Left hindlimb (tissue), 1 donor: ENCODE measurements at places on chromosomes 1 and 21.

- DNase-seq = no peak
Measured at GRCh38 chr1:21357161-21357560, 66.9 kb upstream of the ECE1 start.

- DNase-seq = no peak
Measured at GRCh38 chr1:241423541-241424479, 66.8 kb upstream of the RGS7 start.

GRCh38 chr1:207644166-207644851 is 624 bp upstream of the CR1L start:
- no peak for DNase-seq

DNA sequence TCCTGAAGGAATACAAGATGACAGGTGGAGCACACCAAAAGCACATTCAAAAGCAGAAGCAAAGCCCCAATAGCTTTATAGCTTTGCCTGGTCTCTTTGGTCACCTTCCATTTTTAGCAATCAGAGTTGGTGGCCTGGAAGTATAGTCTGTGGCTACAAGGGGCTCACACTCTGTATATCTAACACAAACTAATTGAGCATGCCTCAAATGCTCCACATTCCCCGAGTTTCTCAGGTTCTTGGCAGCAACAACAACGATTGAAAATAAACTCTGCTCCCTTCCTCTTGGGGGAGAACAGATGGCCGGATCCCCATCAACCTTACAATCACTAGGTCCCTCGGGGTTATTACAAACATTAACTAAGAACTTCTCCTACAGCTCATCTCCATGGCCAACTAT is 24.9 kb upstream of the TADA1 start:
- no peak for DNase-seq

DNA sequence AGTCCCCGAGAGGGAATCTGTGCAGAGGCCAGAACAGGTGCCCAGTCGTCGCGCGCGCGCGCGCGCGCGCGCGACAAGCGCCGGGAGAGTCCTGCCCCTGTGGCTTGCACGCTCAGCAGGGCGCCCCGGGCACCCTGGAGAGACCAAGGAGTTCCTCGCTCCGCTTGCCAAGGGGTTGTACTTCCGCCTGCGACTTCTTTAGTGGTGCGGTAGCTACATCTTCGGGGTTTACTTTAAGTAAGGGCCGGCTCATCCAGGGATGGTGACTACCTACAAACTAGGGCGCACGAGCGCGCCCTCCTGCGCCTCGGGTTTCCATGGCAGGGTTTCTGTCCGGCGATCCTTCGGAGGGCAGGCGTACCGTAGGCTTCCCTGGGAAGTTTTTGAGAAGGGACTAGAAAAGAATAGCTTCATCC is 1.4 kb downstream of the LHX4 start:
- no peak for DNase-seq

GRCh38 chr1:66335859-66336640 is 197.9 kb upstream of the SGIP1 start:
- DNase-seq = peak; percentile 57

- no peak for DNase-seq
Measured at GRCh38 chr1:164928232-164928812, 369.3 kb downstream of the PBX1 start.
